ENCODE measurements at places on chromosomes 2 and 18.

- DNase-seq: peak; percentile 24
Measured at GRCh38 chr2:21042958-21043743, 722 bp downstream of the APOB start.

- DNase-seq: no peak
Measured at GRCh38 chr18:76530846-76531245, 35.8 kb upstream of the ZNF516 start.

- DNase-seq: no peak
Measured at GRCh38 chr18:48776641-48777025, 174.1 kb downstream of the SMAD7 start.

GRCh38 chr18:62521082-62521481 is 1.7 kb upstream of the ZCCHC2 start:
- DNase-seq: no peak
